Left hindlimb (tissue), 1 donor: ENCODE measurements at places on chromosomes 13 and 19.

GRCh38 chr13:33642374-33643065 is 175.4 kb upstream of the RFC3 start:
- peak; percentile 64 for DNase-seq

- no peak for DNase-seq
These were observed 299.1 kb upstream of the TSHZ3 start for GRCh38 chr19:31648347-31648746.

DNA sequence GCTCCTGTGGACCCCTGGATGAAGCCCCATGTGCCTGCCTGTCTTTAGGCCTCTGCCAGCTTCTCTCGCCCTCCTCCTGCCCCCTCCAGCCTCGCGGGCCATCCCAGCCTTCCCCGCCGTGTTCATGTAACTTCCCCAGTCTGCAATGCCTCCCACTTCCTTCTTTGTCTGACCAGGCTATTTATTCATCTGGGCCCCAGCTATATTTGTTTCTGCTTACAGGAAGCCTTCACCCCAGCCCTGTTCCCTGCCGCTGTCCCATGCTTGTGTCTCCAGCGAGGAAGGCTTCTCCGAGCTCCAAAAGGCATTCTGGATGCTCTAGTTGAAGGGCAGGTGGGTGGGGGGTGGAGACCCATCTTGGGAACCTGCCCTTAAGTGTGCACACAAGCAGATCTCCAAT is 7.9 kb upstream of the C3 start:
- DNase-seq = no peak

- peak; percentile 62 for DNase-seq
These were observed 957 bp upstream of the CCDC194 start for GRCh38 chr19:17394891-17395415.

DNA sequence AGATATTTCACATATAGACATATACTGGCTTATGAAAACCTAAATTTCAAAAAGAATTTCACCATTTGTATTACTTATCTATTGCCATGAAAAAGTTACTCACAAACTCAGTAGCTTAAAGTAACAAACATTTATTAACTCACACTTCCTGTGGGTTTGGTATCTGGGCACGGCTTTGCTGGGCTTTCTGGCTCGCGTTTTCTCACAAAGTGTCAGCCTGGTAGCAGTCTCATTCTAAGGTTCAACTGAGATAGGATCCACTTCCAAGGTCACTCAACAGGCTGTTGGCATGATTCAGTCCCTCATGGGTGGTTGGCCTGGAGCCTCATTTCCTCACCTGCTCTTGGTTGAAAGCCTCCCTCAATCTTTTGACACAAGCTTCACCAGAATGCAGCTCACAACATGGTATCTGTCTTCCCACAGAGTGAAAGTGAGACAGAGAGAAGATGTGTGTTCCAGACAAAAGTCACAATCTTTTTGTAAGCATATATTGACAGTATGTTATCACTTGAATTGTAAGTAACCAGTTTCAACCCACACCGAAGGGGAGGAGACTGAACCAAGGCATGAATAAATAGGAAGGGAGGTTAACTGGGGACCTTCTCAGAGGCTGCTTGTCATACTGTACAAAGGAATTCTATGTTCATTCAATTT is 1065.8 kb upstream of the SPRY2 start:
- no peak for DNase-seq

GRCh38 chr19:6654347-6655310 is 15.3 kb downstream of the TNFSF14 start:
- DNase-seq = no peak

DNA sequence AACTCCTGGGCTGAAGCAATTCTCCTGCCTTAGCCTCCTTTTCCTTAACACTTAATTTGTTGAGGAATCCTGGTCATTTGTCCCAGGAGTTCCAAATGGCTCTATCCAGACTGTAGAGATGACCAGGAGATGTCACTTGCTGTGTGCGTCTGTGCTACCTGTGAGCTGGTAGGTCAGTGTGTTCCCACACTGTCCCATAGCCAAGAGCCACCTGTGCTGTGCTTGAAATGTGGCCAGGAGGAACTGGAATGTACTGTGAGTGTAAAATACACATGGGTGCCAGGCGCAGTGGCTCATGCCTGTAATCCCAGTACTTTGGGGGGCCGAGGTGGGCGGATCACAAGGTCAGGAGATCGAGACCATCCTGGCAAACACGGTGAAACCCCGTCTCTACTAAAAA is 29.4 kb upstream of the KDM4B start:
- DNase-seq = no peak

DNA sequence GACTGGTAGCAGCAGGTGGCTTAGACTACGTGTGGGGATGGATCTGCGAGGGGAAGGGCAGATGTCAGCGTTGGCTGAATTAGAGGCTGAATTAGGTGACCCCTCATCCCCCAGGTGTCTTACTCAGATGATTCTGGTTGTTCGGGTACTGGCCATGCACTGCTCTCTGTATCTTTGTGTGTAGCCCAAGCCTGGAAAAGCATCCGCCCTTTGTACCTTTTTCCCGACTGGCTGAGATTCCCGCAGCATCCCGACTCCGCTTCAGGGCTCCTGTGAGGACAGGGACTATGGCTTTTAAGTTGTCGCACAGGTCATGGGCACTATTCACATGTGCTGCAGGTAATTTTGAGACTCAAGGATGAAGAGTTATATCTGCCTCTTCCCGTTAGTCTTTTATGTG is 7.2 kb downstream of the TFDP1 start:
- no peak for DNase-seq

- no peak for DNase-seq
These were observed 7.8 kb downstream of the PODNL1 start for GRCh38 chr19:13930402-13930801.

DNA sequence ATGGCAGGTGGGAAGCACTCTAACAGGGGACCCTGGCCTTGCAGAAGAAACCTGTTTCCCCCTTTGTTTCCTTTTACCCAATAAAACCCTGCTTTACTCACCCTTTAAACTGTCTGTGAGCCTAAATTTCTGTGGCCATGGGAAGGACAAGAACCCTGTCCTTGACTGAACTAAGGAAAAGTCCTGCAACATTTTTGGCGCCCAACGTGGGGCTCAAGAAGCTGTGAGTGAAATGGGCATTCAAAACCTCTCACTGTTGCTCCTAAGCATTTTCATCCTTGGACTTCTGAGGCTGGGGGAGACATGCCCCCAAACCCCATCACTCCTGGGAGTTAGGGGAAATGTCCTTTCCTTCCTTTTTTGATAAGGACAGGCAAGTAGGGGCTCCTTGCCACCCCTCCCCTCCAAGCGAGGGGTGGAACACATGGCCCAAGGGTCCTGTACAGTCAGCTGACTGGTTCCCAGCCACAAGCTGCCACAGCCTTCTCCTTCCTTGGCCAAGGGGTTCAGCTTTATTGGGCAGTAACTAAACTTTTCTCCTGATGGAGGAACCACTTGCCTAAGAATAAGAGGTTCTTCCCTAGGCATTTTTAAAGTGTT is 381.6 kb downstream of the KLF5 start:
- no peak for DNase-seq

DNA sequence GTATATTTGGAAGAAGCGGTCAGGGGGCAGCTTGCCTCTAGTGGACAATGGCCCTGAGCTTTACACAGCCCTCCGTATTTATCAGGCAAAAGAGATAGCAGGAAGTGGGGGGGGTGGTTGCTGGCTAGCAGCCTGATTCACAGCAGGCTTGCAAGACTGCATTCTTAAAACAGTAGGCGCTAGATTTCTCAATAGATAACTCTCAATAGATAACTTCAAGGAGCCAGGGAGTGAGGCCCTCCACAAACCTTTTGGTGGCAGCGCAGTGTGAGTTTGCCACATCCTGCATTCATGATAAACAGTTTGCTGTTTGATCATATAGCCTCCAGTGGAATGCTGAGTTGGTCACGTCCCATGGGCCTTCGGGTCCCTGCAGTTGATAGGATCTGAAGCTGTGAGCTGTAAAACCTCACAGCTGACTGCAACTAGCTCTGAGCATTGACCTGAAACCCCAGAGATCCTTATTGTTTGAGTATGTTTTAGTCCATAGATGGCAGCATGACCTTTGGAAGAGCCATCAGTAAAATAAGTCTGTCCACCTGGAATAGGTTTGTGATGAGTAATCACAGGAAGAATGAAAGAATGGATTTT is 12.2 kb downstream of the FPR3 start:
- no peak for DNase-seq

DNA sequence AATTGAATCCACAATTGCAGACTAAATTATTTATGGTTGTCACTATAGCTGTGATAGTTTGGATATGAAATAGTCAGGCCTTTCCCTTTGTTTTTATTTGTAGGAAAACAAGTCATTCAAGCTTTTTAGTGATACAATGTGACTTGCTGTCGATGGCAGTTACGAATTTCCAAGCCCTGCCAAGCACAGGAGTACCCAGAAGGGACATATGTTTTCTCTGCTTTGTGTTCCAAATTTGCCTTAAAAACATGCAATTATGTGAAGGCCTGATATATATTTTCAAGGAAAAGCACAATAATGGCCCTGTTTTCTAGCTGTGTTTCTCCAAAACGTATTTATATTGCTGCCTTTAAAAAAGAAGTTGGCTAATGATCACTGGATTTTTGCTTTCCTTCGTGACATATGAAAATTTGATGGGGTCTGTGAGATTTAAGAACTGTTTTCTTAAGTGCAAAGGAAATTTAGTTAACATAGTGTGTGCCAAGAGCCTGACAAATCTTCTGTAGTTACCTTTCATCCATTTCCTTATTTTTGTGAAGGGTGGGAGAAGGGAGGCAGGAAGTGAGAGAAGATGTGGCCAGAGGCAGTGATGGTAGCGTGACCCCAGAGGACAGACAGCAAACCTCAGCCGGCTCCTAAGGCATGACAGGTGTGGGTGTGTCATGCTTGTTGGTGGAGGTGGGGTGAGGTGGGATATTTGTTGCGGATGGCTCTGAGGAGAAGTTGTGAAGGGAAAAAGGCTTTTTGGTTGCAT is 79.6 kb downstream of the TEX26 start:
- DNase-seq = no peak

GRCh38 chr19:16210168-16210567 is 12.5 kb downstream of the AP1M1 start:
- no peak for DNase-seq

DNA sequence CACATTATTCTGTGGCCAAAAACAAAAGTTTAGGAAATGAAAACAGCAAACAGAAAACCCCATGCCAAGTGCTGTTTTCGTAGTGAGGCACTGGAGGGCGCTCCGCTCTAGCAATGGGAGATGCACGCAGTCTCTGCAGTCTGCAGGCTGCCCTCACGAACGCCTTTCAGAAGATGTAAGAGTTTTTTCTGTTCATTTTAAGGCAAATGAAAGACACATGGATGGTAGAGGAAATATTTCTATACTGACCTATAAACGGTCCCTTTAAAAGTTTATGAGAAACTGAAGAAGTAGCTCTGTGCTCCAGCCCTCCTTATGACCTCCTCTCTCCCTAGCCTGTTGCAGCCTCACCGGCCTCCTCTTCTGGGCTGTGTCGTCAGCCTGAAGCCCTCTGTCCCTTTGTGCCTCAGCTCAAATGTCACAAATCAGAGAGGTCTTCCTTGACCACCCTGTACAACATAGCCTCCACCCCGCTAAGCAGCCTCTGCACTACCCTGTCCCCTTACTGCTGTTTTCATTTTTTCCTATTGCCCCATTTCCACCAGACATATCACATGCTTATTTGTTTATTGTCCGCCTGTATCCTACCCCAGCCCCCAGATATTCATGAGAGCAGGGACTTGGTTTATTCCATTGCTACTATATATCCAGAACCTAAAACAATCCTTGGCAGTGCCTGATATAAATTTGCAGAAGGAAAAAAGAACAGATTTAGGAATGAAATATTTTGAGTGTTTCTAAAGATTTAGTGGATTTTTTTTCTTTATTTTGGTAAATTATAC is 116.4 kb downstream of the TM9SF2 start:
- no peak for DNase-seq

GRCh38 chr19:53878776-53879139 is 3.2 kb upstream of the PRKCG start:
- no peak for DNase-seq

GRCh38 chr13:101202590-101202989 is 213.7 kb downstream of the NALCN start:
- DNase-seq = no peak

DNA sequence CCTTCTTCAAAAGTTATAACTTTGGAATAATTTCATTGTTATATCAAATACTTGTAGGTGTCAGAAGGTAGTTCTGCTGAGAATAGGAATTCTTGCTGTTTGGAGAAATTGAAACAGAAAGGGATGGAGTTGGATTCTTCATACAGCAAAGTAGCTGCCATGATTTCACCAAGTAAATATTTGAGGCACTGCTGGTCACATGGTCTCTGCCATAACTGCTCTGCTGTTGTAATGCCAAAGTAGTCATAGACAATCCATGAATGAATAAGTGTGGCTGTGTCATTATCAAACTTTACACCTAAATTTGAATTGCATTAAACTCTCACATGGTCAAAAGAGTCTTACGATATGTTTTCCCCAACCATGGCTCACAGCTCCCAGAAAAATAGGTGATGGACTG is 308.6 kb downstream of the GPC6 start:
- no peak for DNase-seq

DNA sequence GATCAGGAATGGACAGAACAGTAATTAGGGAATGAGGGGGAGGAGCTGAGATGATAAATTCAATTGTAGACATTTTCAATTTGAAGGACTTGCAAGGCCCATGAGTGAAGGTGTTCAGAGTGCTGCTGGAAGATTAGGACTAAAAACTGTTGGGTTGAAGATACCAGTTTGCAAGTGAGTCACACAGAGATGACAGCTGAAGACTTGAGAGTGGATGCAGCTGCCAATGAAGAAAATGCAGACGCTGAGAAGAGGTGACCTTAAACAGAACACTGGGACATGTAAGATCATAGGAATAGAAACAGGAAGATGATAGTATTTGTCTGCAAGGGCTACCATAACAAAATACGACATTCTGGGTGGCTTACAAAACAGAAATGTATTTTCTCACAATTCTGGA is 1716.5 kb upstream of the SLC10A2 start:
- no peak for DNase-seq

DNA sequence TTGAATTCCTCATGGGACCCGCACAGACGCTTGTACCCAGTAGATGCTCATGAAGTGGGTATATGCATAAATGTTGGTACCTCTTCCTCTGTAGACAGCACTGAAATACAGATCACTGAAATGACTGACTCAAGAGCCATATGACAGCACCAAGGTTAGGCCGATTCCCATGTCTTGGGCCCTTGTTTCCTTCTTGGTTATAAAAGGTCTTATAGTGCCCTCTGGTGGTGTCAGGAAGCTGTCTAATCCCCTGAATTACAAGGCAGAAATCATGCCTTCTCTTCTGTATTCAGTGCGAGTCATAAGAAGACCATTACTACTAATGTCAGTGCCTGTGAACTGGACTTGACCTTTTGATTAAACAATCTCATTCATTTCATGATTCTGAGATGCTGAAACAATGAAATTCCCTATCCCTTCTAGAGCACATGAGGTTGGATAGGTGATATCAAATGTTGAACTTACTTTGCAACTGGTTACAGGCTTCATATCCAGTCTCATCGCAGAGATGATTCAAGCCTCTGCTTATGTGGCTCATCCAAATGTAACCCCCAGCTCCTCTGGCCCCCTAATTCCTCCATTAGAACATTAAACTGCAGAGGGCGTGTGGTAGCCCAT is 59.7 kb downstream of the SPATA13 start:
- no peak for DNase-seq

- DNase-seq = peak; percentile 64
These were observed 16.1 kb upstream of the IRGC start for GRCh38 chr19:43699506-43700394.
